ENCODE measurements at places on chromosomes 11 and 22.
A peak's percentile ranks its signal among the peaks of the same experiment; 100 is the strongest.

- no peak for DNase-seq
Measured at GRCh38 chr22:30017375-30018223, 62.7 kb upstream of the HORMAD2 start.

DNA sequence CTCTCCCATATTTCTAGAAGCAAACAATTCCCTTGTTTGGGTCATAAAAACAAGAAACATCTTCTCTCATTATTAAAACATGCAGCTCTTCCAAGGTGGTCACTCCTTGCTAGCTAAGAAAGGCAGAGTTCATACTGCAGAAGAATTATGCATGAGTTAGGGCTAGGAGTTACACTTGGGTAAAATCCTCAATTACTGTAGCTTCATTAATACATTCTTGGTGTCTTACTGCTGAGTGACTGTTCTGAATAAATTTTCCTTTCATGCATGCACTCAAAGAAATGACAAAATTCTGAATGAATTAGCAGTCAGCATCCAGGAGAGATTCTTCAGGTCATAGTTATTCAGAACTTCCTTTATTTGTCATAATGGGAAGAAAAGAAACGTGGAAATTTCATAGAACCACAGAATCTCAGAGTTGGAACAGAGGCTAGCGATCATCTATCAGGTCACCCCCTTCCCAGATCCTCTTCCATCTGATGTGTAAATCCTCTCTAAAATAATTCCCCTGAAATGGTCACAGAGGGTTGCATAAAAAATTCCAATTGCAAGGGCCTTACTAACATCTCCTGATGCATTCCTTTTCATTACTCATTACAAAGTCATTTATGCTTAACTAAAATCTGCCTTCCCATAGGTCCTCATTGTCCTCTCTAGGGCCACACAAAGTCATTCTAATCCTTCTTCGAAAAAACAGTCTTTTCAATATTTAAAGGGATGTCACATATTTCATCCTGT, 771.5 kb downstream of the DLG2 start:
- DNase-seq, result peak; percentile 48

DNA sequence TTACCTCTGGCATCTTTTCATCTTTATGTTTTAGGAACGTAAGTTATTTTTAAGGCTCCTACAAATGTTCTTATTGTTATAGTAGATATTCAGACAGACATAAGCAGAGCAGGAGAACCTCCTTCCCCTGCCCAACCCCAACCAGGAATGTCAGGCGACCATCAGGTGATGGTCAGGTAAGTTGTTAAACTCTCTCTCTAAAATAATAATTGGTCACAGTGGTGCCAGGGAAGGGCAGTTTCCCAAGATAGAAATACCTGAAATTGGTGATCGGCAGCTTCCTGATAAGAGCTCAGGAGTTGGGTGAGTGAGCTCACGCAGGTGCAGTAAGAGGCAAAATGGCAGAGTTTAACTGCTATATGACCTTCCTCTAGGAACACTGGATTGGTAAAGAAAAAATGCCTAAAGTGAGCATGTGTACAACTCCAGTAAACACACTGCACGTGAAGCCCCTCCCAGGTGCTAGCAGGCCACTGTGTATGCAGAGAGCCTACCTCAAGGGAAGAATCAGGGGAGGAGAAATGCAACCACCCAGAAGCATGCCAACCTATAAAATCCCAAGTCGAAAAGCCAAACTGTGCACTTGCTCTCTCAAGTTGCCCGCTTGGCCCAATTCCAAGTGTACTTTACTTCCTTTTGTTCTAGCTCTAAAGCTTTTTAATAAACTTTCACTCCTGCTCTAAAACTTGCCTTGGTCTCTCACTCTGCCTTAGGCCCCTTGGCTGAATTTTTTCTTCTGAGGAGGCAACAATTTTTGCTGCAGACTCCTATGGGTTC, 273.9 kb downstream of the SBF2 start:
- no peak for DNase-seq

DNA sequence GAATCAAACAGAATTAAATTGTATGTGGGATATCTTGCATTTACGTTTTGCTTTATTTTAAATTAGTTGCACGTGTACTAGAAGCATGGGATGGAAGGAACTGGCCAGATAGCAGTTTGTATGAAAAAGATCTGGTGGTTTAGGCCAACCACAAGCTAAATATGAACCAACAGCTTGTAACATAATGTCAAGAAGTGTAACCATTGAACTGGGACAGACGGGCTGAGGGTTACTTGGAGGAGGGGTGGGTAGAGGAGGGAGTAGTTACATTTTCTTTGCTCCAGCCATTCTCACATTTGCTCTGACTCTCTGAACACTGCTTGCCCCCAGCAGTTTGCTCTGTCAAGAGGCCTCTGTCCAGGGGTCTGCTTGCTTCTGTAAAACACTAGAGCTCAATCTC, 31.7 kb upstream of the CXCR5 start:
- no peak for DNase-seq

DNA sequence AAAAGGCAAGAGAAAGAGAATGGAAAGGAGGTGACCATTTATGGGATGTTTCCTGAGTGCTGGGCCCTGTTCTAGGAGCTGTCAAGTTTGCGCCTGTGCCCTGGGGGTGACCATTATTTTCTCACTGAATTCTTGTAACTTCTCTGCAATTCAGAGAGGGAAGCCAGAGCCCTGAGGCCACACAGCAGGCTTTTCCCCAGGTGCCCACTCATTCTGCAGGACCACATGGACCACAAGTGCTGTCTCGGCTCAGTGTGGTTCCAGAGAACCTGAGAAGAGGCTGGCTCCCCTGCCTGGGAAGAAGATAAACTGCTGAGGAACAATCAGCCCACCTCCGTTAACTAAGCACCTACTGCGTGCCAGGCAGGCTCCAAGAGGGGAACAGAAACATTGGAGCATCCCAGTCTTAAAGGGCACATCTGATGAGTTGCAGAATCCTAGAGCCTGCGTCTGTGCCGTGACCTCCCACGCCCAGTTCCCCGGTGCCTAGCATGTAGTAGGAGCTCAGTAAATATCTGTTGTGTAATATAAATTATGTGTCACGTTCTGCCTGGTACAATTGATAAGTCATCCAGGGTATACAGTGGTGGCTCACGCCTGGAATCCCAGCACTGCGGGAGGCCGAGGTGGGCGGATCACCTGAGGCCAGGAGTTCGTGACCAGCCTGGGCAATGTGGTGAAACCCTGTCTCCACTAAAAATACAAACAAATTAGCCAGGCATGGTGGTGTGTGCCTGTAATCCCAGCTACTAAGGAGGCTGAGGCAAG, 31.6 kb upstream of the CRYBB3 start:
- DNase-seq, result no peak

DNA sequence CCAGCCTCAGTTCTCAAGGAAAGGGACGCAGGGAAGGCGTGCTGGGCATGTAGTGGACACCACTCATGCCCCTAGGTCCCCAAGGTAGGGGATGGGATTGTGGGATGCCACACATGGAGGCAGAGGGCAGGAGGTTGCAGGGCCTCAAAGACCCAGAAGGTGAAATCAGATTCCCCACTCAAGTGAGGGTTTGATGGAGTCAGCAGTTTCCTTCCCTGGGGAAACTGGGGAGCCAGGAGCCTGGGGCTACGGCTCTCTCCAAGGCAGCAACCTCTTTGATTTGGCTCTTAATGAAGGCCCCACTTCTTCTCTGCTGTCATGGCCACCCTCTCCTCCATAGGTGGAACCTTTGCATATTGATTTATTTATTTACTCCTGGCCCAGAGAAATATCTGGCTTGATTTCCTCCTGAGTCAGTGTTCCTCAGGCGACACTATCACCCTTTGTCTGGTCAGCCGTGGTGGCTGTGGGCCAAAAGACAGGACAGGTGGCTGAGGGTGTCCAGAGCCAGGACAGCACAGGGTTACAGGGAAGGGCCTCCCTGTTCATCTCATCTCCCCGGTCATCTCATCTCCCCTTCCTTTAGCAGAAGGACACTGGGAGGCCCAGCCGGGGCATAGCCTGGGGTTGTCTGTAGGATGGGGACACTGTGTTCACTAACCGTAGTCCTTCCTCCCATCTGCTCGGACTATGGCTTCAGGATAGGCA, 9.6 kb downstream of the GNAZ start:
- no peak for DNase-seq

DNA sequence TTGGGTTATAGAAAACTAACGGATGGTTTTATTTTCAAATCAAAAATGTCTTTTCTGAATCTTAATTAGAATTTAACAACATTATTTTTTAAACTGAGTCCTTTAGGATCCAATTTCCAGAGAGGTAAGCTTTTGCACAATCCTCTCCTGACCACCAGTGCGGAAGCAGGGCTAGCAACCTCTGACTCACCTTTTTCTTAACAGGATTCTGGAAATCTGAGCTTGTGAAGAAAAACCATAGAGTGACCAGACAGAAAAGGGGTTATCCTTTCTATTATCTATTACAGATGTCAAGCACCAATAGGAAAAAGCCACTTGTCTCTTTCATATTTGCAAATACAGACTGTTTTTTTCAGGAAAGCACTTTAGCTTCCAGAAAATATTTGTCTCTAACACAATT, 25.3 kb downstream of the ALG9 start:
- peak; percentile 10 for DNase-seq

- DNase-seq, result peak; percentile 27
Measured at GRCh38 chr11:83648610-83649527, 362.7 kb upstream of the CCDC90B start.

DNA sequence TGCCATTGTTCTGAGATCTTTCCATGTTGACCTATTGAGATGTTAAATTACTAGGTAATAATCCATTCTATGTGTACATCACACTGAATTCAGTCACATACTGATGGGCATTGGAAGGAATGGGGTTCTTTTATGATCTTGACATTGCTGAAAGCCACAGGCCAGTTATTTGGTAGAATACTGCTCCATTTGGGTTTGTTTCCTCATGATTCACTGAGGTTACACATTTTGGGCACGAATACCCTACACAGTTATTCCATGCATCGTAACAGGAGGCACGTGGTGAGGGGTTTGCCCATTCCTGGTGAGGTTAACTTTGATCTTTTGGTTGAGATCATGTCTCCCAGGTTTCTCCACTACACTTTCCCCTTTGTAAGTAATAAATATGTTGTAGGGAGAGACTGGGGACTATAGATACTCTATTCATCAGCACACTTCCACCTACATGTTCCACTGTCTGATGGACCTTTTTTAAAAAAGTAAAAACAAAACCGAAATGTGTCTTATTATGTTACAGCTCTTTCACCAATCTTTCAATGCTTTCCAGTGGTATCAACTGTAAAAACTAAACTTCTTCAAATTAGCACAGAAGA, 12.0 kb upstream of the FOLR1 start:
- peak; percentile 20 for DNase-seq

- peak; percentile 95 for DNase-seq
Measured at GRCh38 chr11:35083431-35084238, 55.3 kb upstream of the CD44 start.

GRCh38 chr11:103433386-103434072, 324.3 kb downstream of the DYNC2H1 start:
- DNase-seq, result peak; percentile 11

GRCh38 chr22:40218723-40219294, 41.1 kb downstream of the TNRC6B start:
- DNase-seq, result no peak

DNA sequence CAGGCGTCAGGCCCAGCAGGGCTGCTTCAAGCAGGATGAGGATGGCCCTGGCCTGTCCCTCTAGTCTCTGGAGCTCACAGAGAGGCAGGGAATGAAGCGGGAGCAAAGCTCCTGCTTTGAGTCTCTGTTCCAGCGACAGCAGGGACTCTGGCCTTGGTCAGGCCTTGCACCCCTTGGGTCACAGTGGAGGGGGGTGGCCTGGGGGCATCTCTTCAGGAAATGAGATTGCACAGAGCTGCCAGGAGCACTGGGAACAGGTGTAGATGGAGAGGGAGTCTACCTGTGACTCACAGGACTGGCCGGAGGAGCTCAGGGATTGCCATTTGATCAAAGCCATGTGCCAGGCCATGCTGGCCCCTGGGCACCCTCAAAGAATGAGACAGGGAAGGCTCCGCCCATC, 1.6 kb downstream of the ANO1 start:
- DNase-seq, result no peak

DNA sequence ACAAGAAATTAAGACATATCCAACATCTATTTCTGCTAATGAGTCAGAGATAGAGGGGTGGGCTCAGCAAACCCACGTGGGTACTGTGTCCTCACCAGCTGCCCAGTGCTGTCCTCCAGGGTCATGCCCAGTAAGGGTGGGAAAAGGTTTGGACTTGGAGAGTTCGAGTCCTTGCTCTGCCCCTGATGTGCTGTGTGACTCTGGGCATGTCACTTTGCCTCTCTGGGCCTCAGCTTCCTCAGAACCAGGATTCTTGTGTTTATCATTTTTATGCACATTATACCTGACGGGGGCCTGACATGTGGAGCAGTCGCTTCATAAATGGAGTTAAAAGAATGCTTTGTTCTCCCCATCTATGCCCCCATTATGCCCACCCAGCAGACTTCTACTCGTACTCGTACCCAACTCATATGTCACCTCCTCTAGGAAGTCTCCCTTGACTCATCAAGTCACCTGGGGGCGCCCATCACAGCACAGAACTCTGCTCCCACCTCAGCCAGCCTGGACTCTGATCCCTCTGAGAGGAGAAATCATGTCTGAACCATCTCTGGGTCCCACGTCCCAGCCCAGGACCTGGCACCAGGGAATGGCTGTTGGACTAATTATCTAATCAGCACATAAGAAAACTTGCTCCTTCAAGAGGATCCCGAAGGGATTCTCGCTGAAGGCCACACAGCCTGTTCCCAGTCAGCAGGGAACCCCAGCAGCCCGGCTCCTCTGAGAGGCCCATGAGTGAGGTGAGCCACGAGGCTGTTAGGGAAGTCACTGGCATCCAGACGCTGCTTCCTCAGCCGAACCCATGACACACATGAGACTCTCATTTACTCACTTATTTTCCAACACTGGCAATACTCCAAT, 38.7 kb upstream of the TSKU start:
- DNase-seq, result no peak

DNA sequence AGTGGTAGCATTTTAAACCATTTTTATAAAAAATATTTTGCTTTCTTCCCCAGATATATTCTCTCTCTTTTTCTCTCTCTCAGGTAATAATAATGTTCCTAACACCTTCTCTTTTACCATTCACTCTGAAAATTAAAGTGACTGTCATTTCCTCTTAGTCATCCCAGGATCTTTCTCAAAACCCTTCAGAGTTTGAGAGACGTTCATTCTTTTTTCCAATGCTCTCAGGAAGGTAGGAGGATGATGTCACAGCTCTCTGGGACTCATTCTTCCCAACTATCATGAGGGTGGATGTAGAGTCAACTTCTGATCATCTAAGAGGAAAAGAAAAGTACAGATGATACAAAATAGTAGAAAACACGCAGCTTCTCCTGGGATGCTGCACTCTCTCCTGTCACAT, 60.2 kb upstream of the CRTAM start:
- DNase-seq, result no peak
